ENCODE measurements at places on chromosomes 16 and 17.

- DNase-seq: no peak
Measured at GRCh38 chr17:28326114-28326513, 7.1 kb downstream of the TMEM97 start.

GRCh38 chr17:45409659-45410076 lies 23.0 kb downstream of the ARHGAP27 start:
- DNase-seq: no peak

DNA sequence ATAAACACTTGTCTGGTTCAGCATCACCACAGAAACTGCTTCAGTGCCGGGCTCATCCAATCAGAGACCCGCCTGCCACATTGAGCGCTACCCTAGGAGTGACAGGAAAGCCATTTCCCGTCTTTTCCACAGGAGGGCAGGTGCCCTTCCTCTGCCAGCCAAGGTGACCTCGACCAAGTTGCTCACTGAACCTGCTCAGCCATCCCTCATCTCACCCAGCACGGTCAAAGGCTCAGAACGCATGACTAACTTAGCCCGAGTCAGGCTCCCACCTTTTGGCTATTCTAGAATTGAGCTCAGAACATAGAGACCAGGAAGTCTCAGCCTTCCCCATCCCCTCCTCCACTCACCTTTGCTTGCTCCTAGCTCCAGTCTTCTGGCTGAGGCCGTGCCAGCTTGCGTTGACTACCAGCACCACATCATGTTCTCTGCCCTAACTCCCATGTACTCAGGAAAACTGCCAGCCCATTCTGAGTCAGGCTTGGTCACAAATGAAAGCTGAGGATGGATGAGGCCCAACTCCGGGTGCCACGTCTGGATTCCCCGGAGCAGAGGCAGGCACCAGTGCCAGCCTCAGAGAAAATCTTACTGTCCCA lies 15.6 kb downstream of the MRPS23 start:
- DNase-seq: peak; percentile 71

DNA sequence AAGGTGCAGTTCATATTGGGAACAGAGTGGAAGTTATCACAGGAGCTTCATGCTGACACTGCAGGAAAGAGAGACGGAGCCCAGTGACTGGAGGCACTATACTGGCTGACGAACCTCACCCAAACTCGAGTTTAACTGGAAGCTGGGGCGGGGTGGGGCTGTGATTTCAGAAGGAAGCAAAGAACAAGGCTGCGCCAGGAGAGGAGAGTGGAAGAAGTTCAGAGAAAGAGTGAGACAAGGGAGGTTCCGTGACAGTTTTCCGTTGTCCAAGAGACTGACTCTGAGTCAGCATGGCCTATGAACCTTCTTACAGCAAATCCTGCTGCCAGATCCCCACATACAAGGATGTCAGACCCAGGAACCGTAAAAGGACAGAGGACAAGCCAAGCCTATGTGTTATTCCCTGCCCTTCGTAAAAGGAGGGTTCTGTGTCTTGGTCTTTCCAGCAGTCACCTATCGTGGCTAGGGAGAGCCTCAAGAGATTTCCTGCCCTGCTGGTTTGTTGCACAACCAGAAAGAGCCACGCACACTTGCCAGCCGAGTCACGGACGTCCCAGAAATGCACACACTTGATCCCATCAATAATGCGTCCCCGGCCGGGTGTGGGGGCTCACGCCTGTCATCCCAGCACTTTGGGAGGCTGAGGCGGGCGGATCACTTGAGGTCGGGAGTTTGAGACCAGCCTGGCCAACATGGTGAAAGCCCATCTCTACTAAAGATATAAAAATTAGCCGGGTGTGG lies 5.1 kb downstream of the PITPNA start:
- no peak for DNase-seq

- DNase-seq: peak; percentile 32
Measured at GRCh38 chr17:19248928-19249574, 11.9 kb downstream of the EPN2 start.

GRCh38 chr17:30091771-30092170 lies 24.8 kb upstream of the NSRP1 start:
- no peak for DNase-seq

DNA sequence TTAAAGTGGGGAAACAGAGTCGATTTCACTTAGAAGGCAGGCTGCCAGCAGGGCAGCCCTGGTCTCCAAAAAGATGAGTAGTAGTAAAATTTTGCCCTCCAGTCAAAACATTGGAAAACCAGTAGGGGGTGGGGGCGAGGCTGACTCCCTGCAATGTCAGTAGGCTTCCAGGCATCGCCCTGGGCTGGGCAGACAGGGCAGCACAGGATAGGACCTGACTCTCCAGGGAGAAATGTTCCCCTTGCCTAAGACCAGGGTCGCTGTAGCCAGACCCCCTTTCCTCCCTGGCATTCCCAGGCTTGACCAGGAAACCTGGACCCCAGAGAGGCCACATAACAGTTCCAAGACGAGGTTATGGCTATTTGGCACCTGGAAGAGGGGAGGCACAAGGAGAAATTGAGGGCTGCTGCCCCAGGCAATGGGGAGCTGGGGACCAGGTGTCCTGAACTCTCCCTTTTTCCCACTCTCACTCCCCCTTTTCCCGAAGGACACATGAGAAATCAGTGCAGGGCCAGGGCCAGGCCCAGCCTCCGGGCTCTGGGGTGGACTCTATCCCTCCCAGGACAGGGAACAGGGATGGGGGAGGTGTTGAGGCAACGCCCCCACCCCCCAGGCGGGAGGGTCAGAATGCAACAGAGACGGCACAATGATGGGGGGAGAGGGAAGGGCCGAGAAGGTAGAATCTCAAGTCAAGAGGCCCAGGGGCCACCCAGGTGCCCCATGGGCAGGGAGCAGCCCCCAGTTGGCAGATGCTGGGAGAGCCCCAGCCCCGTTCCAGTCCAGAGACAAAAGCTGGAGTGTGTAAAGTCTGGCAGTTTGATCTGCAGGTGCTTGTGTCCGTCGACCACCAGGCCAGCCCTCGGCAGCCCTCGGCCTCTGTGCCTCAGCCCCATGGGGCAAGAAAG lies 4.5 kb upstream of the SAMD14 start:
- no peak for DNase-seq

GRCh38 chr17:50186661-50187393 lies 14.6 kb downstream of the COL1A1 start:
- no peak for DNase-seq

- no peak for DNase-seq
Measured at GRCh38 chr17:8744086-8744785, 400 bp downstream of the CCDC42 start.

GRCh38 chr16:74447578-74447977 lies 26.3 kb upstream of the CLEC18B start:
- DNase-seq: no peak

All from heart left ventricle (tissue), 16 donors.